ENCODE measurements at places on chromosomes 12 and 14.

DNA sequence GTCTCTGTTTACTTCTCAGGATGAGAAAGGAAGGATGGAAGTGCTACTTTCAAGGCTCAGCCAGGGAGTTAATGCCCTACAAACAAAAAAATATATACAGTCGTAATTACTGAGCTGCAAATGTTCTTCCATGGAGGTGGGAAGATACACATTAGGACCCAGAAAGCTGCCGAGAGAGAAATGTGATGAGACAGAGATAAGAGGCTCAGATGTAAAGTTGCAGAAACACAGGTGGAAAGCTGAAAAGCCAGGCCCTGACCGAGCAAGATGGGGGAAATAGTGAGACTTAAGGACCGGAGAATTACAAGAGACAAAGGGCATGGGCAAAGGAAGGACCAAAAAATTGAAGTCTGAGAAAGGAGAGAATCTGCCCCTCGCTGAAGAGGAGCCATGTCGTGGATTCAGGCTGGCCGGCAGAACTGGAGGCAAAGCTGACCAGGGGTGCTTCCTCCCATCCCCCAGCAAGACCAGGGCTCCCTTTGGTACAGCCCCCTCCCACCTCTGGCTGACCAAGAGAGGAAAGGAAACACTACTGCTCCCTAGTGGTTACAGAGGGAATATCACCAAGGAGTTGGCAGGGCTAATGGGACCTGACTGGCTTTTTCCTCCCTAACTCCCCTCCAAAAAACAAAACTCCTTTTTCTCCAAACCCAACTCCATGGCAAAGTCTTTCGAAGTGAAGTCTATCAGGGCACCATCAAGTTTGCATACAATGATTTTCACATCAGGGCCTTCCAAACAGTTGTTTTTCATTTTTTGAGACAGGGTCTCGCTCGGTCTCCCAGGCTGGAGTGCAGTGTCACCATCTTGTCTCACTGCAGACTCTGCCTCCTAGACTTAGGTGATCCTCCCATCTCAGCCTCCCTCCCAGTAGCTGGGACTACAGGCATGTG lies 12.1 kb downstream of the ZFHX2 start:
- no peak for DNase-seq

- no peak for DNase-seq
These were observed 3.1 kb downstream of the FKBP4 start for GRCh38 chr12:2797721-2798418.

DNA sequence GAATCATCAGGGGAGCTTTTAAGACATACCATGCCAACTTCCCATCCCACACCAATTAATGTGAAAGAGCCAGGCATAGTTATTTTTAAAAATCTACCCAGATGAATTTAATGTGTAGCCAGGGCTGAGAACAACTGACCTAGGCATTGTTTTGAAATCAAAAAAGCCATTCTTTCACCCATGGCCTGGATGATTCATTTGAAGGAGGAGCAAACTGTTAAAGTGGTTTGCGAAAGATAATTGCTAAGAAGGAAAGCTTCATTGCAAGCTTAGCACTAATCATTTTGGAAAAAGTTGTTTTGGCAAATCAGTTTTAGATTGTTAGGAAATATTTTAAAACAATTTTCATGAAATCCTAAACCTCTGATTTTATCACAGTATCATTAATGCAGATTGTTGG lies 2.1 kb upstream of the GTSF1 start:
- no peak for DNase-seq

DNA sequence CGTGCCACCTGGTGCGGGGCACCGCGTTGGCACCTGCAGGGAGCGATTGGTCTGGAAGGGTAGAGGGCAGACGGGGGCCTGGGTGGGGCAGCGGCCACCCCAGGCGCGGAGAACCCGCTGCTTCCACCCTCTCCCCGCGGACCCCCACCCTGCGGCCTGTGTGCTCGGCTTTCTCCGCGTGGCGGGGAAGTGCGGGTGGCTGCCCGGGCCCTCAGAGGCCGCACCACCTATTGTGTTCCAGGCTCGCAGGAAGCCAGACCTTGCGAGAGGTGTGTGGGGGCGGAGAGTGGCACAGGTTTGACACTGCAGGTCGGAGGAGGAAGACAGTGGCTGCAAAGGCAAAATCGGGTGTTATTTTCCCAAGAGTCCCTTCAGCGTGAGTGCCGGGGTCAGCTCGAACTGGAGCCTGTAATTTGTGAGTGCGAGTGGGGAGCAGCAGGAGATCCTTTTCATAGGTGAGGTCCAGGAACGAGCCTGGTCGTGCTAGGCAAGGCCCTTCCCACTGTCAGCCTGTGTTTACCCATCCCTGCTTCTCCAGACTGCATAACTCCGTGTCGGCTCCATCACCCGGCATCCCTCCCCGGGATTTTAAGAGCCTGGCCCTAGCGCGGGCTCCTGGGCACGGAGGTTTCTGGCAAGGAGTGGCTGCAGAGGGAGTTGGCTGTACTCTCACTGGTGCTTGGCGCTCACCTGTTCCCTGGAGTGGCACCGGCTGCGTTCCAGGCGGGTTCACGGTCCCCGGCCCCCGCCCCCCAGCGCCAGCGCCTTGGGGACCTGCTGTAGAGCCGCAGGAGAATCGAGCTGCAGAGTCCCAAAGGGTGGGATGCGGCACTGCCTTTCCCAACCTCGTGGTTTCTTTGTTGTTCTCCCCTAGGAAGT lies 935 bp downstream of the TBC1D30 start:
- no peak for DNase-seq

DNA sequence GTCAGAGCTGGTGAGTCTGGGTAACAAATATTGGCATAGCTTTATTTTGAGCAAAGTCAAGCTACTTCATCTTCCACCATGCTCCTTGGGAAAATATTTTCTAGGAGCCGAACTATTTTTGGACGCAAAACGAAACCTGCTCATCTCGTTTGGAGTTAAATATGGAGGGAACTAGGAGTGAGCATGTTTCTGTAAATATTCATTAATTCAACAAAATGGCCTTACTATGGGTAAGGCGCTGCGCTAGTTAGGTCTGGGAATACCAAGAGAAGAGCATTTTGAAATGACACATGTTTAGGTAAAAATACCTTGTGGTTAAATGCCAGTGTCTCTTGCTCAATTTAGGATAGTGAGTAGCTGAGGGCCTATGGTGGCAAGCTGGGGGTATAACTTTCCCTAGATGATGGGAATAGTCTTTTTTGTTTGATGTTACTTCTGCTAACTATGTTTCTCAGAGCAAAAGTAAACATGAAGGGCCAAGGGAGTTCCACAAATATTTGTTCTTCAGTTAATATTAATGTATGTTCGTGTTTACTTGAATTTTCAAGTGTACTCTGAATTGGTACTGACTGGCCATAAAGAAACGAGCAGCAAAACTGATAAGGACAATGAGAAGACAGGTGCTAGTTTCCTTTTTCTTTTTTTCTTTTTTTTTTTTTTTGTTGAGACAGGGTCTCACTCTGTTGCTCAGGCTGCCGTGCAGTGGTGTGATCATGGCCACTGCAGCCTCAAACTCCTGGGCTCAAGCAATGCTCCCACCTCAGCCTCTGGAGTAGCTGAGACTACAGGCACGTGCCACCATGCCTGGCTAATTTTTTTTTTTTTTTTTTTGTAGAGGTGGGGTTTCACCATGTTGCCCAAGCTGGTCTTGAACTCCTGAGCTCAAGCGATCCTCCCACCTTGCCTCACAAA lies 77.7 kb downstream of the MAP1LC3B2 start:
- no peak for DNase-seq

DNA sequence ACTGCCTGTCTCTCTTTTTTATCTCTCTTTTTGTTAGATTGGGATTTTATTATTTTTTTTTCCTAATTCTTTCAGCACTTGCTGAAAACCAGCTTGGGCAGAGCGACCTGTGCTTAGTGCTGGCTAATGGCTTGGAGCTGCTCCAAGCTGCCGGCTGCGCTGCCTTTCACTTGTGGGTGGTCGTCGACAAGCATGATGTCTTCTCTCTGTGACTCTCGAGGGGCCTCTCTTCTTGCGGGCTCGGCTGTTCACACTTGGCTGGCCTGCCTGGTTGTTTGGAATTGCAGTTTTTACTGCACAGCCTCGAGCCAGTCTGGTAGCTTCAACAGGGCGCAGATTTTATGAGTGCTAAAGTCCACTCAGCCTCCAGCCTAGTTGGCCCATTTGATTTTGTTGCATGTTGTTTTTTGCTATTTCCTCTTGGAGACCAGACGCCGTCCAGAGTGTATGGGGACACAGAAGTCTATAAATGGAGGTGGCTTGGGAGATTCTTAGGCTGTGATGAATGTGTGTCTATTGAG lies 18.6 kb downstream of the TPCN1 start:
- no peak for DNase-seq

- DNase-seq, result no peak
These were observed 98.5 kb upstream of the SLC24A4 start for GRCh38 chr14:92224358-92224954.

GRCh38 chr12:132484891-132485441 lies 5.0 kb upstream of the FBRSL1 start:
- DNase-seq, result no peak

GRCh38 chr14:61184112-61184511 lies 97.0 kb downstream of the TMEM30B start:
- no peak for DNase-seq

DNA sequence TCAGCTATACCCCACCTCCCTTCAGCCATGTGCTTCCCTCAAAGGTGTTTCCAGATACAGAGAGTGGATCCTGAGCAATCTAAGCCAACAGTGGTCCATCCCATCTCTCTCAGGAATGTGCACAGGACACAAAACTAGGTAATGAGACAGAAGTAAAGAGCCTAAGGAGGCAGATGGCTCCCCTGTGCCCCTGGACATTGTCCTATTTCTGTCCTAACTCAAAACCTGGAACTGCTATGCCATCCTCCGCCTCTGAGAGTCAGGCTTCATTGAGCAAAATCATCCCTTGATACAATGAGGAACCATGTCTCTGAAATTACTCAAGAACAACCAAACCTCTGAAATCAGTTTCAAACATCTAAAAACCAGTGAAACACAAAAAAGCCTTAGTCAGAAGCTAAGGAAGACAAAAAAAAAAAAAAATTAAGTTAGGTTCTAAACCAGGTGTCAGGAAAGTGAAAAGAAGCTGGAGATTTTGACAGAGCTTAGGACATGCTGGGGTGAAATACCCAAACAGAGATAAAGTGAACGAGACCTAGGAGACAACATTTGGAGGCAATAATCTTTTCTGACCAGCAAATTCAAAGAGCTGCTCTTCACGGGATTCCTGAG lies 200.3 kb upstream of the PLEKHG7 start:
- DNase-seq, result no peak

DNA sequence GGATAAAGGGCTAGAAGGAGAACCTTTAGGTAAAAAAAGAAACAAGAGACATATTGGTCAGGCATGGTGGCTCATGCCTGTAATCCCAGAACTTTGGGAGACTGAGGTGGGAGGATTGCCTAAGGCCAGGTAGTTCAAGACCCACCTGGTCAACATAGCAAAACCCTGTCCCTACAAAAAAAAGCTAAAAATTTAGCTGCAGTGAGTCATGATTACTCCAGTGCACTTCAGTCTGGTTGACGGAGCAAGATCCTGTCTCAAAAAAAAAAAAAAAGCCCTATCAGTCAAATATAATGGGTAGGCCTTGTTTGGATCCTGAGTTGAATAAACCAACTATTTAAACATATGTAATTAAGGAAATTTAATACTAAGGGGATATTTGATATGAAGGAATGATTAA lies 54.2 kb downstream of the PPP1R36 start:
- DNase-seq, result no peak

DNA sequence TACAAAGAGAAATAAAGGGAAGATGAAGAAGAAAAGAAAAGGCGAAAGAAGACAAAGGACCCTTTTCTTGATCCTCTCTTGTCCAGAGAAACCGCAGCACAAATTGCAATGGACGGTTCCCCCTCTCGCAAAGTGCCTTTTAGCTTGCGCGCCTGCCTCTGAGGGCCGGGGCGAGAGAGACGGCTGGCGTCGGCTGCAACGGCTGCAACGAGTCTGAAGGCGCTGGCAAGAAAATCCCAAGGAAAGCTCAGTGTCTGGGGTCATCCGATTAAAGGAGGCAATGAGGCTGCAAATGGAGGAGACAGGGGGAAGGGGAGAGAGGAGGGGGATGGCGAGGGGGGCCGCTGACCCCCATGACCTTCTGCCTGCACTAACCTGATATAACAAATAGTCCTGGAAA lies 671.5 kb downstream of the MED13L start:
- no peak for DNase-seq

GRCh38 chr14:73476451-73476931 lies 14.2 kb upstream of the RIOX1 start:
- DNase-seq, result no peak

DNA sequence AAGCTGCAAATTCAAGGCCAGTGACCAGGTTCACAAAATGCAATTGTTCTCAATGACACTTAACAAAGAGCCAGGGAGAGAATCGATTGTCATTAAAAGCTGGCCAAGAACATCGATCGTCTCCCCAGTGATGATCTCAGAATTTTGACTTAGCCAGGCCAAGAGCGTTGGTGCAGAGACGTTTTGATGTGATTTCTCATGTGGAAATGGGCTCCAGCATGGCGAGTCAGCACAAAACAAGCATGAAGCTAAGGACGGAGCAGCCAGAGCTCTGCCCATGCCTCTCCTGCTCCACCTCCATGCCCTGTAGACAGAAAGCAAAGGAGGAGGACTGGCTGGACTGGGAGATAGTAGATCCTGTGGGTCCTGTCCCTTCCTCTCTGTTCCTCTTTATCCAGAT lies 270.8 kb downstream of the FOXN3 start:
- no peak for DNase-seq

DNA sequence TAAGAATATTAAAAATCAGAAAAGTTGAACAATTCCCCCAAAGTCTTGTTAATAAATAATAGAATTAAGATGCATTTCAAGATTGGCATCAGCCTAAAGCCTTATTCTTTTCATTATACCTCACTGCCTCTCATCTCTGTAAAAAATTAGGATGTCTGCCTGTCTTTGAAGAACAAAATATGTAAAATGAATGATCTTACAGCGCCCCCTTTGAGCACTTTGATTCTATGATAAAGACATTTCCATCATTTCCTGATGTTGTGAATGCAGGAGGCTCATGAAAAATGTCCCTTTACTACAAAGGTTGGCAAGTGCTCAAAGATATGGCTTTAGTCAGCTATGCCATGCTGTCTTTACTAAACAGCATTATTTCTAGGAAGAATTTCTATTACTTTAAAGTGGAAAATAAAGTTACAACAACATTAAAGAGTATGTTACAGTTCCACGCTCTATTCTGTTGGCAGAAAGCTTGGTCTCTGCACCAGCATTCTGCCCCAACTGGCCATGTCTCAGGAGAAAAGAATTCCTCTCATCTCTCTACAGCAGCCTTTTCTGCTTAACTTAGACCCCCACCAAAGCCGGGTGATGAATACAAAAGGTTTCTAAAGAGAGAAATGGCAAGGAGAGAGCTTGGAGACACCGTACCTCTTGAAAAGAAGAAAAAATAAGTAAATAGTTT lies 95.1 kb downstream of the LLPH start:
- no peak for DNase-seq

DNA sequence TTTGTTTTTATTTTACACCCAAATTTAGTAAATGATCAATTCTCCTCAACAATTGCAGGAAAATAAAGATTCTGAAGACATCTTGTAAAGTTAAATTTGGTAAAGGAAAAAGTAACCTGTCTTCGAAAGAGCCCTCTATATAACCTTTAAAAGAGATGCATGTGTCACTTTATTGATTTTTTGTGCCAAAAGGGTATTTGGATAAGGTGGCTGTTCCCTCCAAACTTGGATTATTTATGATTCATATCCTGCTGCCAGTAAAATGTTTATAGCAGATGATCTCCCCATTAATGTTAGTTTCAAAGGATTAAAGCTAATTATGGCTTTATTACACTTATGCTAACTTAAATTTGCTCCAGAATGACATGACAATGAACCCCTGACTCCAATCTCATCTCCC lies 98.8 kb downstream of the DUSP6 start:
- no peak for DNase-seq

GRCh38 chr12:50569876-50570275 lies 65.1 kb downstream of the DIP2B start:
- no peak for DNase-seq

GRCh38 chr14:104171895-104172294 lies 33.5 kb downstream of the KIF26A start:
- DNase-seq, result no peak

Measured in cortex of kidney (tissue), 1 donor.